ENCODE measurements at places on chromosomes 11 and 22. TPM values are rescaled to one million over a fixed set of nuclear protein-coding genes. Genes with fewer than 3 reads are reported as not detected.

Gene WT1
- total RNA-seq, result 5.9 TPM

Gene PHOX2A
- not detected for total RNA-seq

Gene MYEOV
- total RNA-seq, result 112 TPM

Gene LGALS1
- 1,389 TPM for total RNA-seq

Gene C11orf58
- 267 TPM for total RNA-seq

Gene BARX2
- not detected for total RNA-seq

Gene TBX10
- not detected for total RNA-seq

Gene PDHX
- 29.7 TPM for total RNA-seq

Gene APOL1
- 9.3 TPM for total RNA-seq

Gene PIWIL4
- 0.07 TPM for total RNA-seq

Gene GPR83
- 0.08 TPM for total RNA-seq

Gene NAGA
- 7.5 TPM for total RNA-seq

Gene WNT11
- 1.4 TPM for total RNA-seq

Gene RAB3IL1
- 14.9 TPM for total RNA-seq

Gene SLC5A12
- total RNA-seq, result not detected

Gene CELSR1
- total RNA-seq, result 28.7 TPM

Gene SLC22A25
- not detected for total RNA-seq

Gene SLC22A8
- not detected for total RNA-seq

Gene BIK
- total RNA-seq, result 1.5 TPM

Gene APOL5
- not detected for total RNA-seq

Gene B3GAT1
- not detected for total RNA-seq

Gene JAM3
- total RNA-seq, result 4.0 TPM

Gene XPNPEP3
- 6.4 TPM for total RNA-seq

Gene OTOG
- total RNA-seq, result not detected

Gene MAPK12
- 29.1 TPM for total RNA-seq

Gene APOBEC3B
- 27.4 TPM for total RNA-seq

Gene STK33
- total RNA-seq, result 4.4 TPM

Gene OR6A2
- not detected for total RNA-seq

Gene LRP5
- 34.9 TPM for total RNA-seq

Gene CUL5
- total RNA-seq, result 9.0 TPM

Gene KRTAP5-5
- total RNA-seq, result not detected

Gene SHANK2
- total RNA-seq, result 8.0 TPM

Gene ROBO3
- total RNA-seq, result 1.4 TPM

Gene FXYD2
- total RNA-seq, result 19.3 TPM

Gene TTC36
- not detected for total RNA-seq

Gene BRSK2
- 5.4 TPM for total RNA-seq

Gene RIMBP3C
- 0.18 TPM for total RNA-seq

Gene P4HA3
- 45.2 TPM for total RNA-seq

Gene RIMBP3B
- 0.51 TPM for total RNA-seq

Gene HSPB2
- not detected for total RNA-seq

Gene FAM227A
- total RNA-seq, result 0.46 TPM

Gene CCDC116
- total RNA-seq, result 0.06 TPM

Gene NXPE4
- not detected for total RNA-seq

Gene LARGE1
- 5.9 TPM for total RNA-seq

Gene NUDT22
- total RNA-seq, result 41.9 TPM

Gene PTPRCAP
- total RNA-seq, result 0.24 TPM
